ENCODE measurements at places on chromosomes 12 and 14. TPM values are rescaled to one million over a fixed set of nuclear protein-coding genes. Genes with fewer than 3 reads are reported as not detected.

Gene KLHDC1
- not detected for total RNA-seq

Gene NRIP2
- total RNA-seq = not detected

GRCh38 chr14:50117456-50117855 is 1.1 kb upstream of the VCPKMT start:
- no peaks in the 10 kb centered on the region for H3K27me3 ChIP-seq
- no peak for DNase-seq
- no peak overlapping the region for H3K27ac ChIP-seq
- peaks cover 21% of the 10 kb centered on the region for H3K4me1 ChIP-seq

GRCh38 chr14:23078692-23079116 is 16.2 kb downstream of the ACIN1 start:
- no peaks in the 10 kb centered on the region for H3K4me1 ChIP-seq
- no peak for DNase-seq
- H3K27me3 ChIP-seq = no peaks in the 10 kb centered on the region
- H3K27ac ChIP-seq = no peak overlapping the region
- H3K4me3 ChIP-seq = no peak overlapping the region

DNA sequence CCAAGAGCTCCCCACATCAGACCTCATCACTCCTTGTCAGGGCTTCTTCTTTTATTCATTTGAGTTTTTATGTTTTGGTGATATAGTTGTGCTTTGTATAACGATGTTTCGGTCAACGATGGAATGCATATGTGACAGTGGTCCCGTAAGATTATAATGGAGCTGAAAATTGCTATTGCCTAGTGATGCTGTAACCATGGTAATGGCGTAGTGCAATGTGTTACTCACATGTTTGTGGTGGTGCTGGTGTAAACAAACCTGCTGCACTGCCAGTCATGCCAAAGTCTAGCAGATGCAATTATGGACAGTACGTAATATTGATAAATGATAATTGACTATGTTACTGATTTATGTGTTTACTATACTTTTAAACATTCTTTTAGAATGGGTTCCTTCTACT is 16.3 kb downstream of the CYP46A1 start:
- H3K4me3 ChIP-seq = no peak overlapping the region
- H3K36me3 ChIP-seq = peaks cover 22% of the 10 kb centered on the region
- peaks cover 3% of the 10 kb centered on the region for H3K27me3 ChIP-seq
- H3K27ac ChIP-seq = no peak overlapping the region
- H3K4me1 ChIP-seq = no peaks in the 10 kb centered on the region

DNA sequence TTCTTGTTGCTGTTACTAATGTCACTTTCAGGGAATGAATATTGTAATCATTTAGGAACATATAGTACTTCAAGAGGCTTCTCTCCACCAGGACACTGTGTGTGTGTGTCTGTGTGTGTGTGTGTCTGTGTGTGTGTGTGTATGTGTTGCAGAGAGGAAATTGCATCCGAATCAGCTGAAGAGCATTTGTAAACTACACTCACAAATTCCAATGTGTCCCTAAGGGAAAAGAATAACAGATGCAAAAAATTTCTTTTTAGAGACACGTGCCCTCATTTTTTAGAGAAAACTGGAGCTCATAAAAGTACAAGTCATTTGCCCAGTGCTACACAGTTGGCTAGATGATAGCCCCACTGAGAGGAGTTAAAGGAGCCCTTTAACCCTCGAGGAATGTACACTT is 168.8 kb downstream of the ANO4 start:
- H3K4me3 ChIP-seq = no peak overlapping the region
- no peaks in the 10 kb centered on the region for H3K27me3 ChIP-seq
- no peaks in the 10 kb centered on the region for H3K36me3 ChIP-seq
- H3K27ac ChIP-seq = no peak overlapping the region
- peaks cover 35% of the 10 kb centered on the region for H3K4me1 ChIP-seq

DNA sequence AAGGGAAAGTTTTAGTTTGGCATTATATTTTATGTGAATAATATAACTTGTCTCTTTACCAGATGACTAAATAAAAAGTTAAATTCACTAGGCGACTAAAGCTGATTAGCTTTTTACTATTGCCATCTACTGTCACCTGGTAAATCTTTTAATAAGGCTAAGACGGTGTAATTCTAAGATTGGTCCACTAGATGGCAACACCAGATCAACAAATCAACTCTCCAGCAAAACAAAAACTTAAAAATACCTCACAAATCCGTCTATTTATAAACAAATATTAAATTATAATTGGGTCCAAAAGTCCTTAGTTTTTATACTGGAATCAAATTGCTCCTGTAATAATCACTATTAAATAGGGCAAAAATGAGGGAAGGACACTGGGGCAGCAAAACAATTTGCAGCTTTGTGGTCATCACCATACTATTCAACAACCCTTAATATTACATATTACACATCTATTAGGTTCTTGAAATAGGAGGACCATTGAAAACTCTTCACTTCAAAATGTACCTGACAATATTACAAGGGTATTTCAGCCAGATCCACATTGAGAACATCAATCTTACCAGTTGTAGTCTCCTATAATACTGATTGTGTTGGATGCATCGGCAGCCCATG is 47.9 kb downstream of the GALC start:
- H3K4me3 ChIP-seq = no peak overlapping the region
- H3K27ac ChIP-seq = no peak overlapping the region
- H3K4me1 ChIP-seq = peaks cover 3% of the 10 kb centered on the region
- H3K36me3 ChIP-seq = no peaks in the 10 kb centered on the region
- DNase-seq = no peak
- no peaks in the 10 kb centered on the region for H3K27me3 ChIP-seq
